ENCODE measurements at places on chromosomes 16 and 17.

GRCh38 chr16:50457423-50457822 is 88.6 kb upstream of the BRD7 start:
- no peak for DNase-seq

GRCh38 chr17:58391302-58391984 is 25.9 kb downstream of the RNF43 start:
- DNase-seq, result no peak

DNA sequence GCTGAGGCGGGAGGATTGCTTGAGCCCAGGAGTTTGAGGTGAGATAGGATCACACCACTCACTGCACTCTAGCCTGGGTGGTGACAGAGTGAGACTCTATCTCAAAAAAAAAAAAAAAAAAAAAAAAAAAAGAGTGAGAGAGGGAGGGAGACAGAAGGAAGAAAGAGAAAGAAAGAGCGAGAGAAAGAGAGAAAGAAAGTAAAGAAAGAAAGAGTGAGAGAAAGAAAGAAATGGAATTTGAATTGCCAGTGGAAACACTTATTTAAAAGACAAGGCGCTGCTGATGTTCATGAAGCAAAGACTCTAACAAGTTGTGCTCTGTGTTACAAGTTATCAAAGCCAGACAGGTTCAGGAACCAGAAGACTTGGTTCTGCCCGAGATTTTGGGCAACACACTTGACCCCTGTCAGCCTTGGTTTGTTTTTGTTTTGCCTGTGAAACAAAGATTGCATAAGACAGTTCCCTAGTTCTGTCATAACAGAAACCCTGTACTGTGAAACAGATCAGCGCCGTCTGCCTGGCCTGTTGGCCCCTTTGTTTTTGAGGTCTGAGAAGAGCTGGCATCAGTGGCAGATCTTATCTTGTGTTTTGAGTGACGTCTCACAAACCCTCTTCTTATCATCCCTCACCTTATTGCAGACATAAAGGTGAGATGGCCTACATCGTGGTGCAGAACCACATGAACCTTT is 55.4 kb upstream of the ENDOV start:
- DNase-seq, result no peak

DNA sequence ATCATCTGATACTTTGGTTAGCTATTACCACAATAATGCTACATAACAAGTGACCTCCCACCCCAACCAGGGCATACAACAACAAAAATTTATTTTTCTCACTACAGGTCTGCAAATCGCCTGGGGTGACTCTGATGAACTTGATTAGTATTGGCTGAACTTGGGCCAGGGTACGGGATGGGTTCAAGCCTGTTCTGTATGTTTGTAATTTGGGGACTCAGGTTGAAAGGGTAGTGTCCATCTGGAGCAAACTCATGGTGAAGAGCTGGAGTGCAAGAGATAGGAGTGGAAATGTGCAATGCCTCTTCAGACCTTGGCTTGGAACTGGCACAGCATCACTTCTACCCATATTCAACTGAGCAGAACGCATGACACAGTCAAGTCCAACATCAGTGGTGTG is 16.3 kb upstream of the NKD1 start:
- no peak for DNase-seq

DNA sequence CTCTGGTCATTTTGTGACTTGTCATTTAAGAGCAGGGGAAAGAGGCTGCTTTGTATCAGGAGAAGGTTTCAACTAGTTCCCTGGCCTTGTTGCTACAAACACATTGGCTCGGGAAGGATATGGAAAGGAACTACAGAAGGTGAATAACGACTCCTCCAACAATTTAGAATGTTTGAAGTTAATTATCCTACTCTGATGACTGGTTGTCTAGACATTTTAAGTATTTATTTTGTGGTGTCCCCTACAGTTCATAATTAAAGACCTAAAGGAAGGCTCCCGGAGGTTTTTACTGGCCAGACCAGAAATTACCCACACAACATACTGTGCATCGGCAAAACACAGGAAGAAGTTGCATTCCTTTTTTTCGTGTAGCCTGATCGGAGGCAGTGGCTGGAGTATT is 515.8 kb upstream of the SALL1 start:
- DNase-seq, result no peak

DNA sequence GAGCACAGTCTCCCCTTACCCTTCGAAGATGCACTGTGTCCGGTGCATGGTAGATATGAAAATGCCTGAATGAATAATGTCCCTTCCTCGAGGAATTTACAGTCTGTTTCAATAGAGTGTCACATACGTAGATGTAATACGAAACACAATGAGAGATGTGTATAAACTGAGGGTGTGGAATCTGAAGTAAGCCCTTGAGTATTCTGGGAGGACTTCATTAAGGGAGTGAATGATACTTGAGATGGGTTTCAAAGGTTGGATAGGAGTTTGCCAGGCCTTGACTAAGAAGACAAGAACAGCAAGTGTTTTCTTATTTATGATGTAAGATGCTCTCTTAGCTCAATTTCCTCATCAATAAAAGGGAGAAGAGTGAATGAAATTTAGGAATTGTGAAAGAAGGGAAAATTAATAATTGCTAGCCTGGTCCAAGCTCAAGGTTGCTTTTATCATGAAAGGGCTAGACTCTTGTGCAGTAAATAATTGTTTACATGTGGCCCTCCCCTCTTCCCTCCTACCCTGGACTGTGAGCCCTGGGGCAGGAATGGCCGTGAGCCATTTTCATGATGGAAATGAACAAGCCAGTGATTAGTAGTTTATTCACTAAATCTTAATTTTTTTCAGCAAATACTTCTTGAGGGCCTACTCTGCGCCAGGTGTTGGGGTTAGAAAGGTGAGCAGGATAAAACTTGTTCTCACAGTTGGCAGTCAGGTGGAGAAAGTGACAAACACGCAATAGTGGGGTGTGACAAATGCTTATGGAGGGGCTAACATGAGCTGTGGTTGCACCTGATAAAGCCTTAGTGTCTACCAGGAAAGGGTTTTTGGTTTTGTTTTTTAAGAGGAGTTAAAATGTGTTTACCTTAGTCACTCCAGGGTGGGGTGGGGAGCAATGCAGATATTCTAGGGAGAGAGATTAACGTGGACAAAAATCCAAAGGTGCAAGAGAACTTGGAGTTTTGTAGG is 1.6 kb downstream of the KIF22 start:
- no peak for DNase-seq
